ENCODE measurements at places on chromosomes 2 and 18.

GRCh38 chr2:170462433-170463205 is 252.5 kb upstream of the SP5 start:
- DNase-seq = no peak

DNA sequence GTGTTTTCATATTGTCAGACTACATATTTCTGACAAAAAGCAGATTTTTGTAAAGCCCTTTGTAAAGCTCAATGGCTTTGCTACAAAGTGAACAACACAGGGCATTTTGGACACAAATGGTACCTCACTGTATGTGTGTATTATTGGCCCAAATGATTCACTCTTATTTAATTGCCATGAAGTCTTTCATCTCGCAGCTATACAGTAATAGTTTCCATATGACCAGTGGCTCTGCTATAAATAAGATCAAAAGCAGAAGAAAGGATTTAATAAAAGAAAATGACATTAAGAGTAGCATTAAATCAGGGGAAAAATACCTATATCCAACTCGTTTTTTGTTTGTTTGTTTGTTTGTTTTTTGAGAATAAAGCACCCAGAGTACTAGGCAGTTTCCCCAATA is 284.0 kb upstream of the CCDC68 start:
- DNase-seq = no peak

DNA sequence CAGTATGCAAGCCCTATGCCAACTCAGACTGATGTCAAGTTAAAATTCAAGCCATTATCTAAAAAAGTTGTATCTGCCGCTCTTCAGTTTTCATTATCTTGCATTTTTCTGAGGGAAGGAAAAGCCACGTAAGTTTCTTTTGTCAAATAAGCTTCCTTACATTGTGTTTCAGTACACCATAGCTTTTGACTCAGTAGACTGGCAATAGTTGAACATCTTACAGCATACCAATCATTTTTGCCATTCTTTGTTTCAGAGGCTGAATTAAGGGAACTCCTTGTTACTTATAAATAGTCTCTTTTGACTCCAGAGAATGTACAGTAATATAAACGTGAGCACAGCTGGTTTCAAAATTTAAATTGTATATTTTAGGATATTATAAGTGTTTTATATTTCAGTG is 120.6 kb downstream of the EHBP1 start:
- no peak for DNase-seq

DNA sequence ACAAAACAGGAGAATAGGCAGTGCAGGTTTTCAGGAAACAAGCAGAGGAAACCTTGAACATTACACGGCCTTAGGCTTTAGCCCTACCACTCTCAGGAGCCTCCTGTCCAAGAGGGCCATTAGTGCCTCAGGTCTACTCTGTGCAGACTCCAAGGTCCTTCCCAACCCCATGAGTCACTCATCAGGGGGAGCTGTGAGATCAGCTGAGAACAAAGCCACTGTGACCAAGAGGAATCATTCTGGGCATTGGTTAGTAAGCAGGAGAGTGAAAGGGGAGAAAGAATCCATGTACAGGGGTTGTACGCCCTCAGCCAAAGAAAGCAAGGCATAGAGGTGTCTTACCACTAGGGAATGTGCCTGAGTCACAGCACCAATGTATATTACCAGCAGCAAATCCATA is 680.3 kb downstream of the DPP10 start:
- no peak for DNase-seq
